Pulmonary artery endothelial cell (primary cell): ENCODE measurements at places on chromosomes 11 and 22. TPM values are rescaled to one million over a fixed set of nuclear protein-coding genes. Genes with fewer than 3 reads are reported as not detected.
A peak's percentile ranks its signal among the peaks of the same experiment; 100 is the strongest.

- peak; percentile 10 for DNase-seq
Measured at GRCh38 chr11:123261345-123262106, 66.5 kb upstream of the CLMP start.

GRCh38 chr11:128735935-128736605 is 42.2 kb downstream of the FLI1 start:
- no peak for DNase-seq

- no peak for DNase-seq
Measured at GRCh38 chr11:130001461-130002351, 929 bp downstream of the PRDM10 start.

DNA sequence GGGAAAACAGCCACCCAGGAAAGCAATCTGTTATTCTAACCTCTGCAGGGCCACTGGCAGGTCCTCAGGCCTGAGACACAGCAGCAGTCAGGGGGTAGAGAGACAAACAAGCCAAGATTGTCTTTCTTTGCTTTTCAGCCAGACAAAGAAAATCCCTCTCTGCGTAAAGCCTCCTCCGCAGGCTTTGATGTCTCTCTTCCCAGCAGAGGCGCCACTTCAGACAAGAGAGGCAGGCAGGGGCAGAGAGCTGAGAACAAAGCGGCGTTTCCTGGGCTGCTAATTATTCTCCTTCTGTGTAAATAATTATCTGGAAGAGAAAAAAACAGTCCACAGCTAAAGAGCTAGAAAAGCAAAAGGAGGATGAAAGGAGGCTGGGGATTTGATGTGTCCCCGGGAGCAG is 102.7 kb upstream of the SEZ6L start:
- DNase-seq: no peak

GRCh38 chr22:50282361-50283155 is 12.4 kb upstream of the MAPK11 start:
- no peak for DNase-seq

- no peak for DNase-seq
Measured at GRCh38 chr11:101553891-101554292, 29.9 kb downstream of the TRPC6 start.

GRCh38 chr11:113664069-113664980 is 41.8 kb downstream of the TMPRSS5 start:
- DNase-seq: no peak

DNA sequence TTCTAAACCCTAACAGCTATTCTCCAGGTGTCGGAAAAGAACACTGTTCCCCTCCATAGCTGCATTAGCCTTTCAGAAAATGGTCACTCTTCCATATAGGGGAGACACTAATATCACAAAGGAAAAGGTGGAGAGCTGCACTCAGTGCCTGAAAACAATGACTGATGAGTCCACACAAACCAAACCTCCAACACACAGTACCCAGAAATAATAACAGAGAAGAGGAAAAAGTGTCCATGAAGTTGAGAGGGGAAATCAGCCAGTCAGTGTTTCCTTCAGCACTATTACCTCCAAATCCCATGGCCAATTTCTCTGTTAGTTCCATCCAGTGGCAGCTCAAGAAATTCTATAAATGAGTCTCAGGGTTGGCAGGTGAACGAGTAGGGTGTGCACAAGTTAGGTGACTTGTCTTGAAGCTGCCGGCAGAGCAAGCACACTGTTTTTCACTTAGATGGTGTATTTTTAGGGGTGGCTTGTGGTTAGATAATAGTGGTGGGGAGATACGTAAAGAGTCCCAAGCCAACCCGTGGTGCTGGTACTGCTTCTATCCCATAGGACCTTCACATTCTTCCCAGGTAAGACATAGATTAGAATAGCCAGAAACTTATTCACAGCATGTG is 84.5 kb upstream of the CHRM4 start:
- DNase-seq: no peak

DNA sequence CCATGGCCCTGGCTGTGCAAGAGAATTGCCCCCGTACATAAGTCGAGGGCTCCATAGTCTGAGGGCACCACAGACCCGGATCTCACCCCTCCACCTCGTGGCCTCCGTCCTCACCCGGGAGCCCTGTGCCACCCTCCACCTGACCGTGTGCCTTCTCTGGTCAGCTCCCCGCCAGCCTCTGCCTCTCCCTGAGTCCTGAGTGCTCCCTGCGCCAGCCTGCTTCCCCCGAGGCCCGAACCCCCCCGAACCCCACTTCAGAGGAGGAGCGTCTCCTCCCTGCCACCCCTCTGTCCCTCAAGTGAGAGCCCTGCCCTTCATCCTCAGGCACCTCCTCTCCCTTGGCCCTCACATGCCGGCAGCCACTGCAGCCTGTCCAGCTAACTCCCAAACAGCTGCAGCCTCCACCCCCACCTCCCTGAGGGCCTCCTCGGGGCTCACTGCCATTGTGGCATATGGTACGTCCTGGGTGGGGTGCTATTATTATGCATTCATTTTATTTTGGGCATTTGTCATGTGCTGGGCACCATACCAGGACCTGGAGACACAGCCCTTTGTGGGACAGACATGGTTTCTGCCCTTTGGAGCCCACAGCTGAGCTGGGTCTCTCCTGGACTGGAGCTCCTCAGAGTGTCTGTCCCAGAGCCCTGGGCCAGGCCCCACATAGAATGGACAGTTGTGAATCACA is 67.2 kb downstream of the MYO7A start:
- DNase-seq: no peak

- DNase-seq: no peak
Measured at GRCh38 chr22:32079130-32080089, 36.3 kb downstream of the SLC5A1 start.

- no peak for DNase-seq
Measured at GRCh38 chr11:65500387-65501185, 1.7 kb downstream of the MALAT1 start.

DNA sequence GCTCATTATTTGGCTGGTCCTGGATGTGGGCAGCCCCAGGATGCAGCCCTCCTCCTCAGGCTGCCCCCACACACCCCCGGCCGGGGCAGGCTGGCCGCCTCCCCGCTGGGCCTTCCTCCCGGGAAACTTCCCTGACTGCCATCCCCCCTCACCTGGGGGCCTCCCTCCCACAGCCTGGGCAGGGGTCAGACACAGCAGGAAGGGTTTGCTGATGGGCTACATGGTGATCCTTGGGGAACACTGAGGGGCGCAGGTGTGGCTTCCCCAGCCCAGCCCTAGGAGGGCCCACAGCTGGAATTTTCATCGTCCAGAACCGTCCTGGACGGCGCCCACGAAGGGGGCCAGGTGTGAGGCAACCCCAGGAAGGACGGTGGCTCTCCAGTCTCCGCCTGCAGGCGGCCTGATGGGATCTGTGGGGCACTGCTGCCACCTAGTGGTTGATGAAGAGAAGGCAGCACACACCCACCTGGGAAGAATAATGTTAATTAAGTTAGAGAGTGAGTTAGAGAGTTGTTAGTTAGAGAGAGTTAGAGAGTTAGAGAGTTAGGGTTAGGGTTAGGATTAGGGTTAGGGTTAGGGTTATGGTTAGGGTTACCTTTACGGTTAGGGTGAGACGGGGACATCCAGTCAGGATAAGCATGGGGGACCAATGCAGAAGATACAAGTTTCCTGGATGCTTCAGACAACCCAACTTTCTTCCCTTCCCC is 75.9 kb upstream of the PRR5 start:
- no peak for DNase-seq

DNA sequence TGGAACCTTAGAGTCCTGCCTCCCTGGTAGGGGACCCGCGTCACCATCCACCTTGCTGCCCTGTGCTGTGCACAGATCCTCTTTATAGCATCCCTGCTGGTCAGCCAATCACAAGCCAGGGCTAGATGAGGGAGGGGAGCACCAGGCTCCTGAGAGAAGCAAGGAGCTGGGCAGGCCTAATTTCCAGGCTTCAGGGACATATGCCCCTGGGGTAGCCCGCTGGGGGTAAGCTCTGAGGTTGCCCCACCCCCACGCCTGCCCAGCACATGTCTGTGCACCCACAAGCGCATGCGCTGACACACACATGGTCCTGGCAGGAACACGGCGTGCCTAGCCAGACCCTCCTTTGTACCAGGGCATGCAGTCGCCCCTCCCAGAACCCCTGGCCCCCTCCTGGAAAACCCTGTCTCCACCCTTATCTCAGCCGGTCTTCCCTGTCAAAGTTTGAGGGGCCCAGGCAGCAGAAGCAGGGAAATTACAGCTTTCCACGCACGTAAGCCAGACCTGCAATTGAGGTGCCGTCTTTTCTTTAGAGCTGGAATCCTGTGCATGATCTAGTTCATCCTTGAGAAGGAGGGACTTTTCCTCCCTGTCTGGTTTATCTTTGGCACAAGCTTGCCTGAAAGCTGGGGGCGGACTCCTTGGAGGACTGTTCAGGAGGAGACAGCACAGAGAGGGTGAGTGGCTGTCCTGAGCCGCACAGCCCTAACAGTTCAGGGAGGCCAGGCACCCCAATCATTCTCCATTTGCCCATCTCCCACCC is 2.1 kb downstream of the SSTR3 start:
- DNase-seq: no peak

GRCh38 chr22:26756675-26757293 is 99.4 kb downstream of the MIAT start:
- no peak for DNase-seq

GRCh38 chr11:69333149-69333710 is 39.3 kb downstream of the MYEOV start:
- DNase-seq: no peak

GRCh38 chr22:17906978-17907747 is 117.2 kb downstream of the MICAL3 start:
- DNase-seq: no peak

DNA sequence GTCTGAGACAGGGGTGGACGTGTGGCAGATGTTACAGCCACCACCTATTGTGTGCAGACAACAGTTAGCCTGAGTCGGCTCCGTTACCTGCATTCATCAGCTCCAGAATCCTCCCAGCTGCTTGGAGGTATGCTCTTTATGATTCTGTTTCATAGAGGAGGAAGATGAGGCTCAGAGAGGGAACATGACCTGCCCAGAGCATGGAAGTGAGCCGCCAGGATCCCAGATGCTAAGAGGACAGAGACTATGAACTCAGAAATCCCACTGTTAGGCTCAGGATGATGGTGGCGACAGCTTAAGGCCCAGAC is 1.5 kb downstream of the EMID1 start:
- DNase-seq: no peak

GRCh38 chr22:32545801-32546200 is 71.2 kb downstream of the FBXO7 start:
- no peak for DNase-seq

DNA sequence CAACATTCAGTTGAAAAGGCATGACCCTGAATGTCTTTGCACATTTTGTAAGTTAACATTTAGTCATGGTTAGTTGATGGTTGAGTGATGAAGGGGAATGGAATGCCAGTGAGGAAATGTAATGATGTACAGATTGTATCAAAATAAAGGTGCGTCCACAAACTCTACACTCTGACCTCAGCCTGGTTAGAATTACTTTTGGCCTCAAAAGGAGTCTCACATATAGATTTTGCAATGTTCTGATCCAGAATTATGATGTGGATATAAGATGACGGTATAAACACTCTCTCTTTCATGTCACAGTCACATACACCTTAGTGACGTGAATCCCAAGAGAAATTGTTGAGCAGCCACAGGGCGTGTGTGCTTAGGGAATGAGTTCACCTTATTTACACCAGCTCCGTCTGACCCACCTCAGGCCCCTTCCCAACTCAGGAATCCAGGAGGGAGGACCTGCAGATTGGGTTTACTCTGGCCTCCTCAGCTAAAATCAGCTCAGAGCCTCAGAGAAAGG is 100.1 kb downstream of the RDX start:
- DNase-seq: no peak

DNA sequence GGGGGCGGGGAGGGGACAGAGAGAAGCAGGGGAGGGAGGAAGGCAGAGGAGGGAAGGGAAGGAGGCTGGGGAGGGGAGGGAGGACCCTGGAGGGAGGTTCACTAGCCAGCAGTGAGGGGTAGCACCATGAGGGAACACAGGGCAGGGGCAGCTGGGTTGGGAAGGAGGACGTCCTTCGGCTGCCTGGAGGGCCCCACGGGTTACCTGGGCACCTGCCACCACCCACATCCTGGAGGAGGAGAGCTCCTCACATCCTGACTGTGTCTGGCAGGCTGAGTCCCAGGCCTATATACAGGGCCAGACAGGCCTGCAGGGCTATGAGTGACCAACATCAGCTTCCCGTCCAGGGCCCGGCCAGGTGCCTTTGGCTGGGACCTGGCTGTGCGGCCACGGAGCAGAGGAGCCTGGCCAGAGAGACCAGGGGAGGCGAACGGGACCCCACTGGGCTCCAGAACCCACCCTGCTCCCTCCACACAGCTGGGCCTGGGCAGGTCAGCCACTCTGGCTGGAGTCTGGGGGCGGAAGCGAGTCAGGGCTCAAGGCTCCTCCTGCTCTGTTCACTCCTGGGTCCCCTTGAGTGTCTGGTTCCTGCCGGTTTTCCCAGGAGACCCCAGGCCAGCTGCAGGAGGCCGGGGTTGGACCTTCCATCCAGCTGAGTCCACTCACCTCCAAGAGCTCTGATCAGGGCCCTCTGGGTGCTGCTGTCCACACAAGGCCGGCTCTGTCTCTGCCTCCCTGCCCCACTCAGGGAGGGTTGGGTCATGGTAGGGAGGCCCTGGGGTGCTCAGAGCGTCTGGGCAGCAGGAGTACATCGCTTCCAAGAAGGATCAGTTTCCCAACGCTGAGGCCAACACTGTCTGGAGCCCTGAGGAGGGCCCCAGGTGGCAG is 677.7 kb downstream of the BRD1 start:
- DNase-seq: no peak

DNA sequence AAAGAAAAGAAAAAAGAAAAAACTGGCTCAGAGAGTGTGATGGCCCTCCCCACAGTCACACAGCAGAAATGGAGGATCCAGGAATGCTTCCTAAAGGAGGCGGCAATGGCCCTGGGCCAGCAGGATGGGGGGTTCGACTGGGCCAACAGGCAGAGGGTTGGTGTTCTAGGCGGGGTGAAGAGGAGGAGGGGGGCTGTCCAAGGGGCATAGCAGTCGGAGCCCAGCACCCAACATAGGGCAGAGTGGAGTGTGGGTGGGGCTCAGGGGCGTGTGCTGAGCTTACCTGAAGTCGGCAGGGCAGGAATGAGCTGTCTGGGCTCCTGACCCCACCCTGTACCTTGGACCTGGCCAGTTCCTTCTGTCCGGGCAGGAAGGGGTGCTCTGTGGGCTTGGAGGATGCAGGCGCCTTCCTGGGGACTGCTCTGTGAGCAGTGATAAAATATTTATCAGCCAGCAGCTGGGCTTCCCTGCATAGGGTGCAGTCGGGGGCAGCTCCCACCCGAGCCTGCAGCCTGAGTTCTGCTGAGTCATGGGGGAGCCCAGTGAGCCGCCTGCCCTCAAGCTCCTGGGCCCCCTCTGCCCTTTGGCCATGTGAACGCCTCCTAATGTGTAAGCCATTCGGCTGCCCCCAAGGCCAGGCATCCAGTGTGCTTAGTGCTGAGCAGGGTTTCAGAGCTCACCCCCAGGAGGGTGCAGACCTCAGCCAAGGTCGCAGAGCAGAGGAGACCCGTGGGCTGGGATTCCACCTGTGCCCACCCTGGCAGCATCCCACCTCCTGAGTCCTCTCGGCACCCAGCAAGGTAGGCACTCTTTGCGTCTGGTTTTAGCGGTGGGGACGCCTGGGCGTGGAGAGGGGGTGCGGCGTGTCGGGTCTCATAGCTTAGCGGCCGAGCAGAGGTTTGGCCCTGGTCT is 25.3 kb upstream of the PRR5 start:
- no peak for DNase-seq

GRCh38 chr22:26139310-26139709 is 30.0 kb upstream of the SEZ6L start:
- DNase-seq: no peak

Gene XNDC1N
- total RNA-seq: 8.3 and 9.2 TPM in 2 replicates

Gene PLEKHB1
- 0.26 and 0.42 TPM in 2 replicates for total RNA-seq

Gene NAV2
- 9.5 and 15.2 TPM in 2 replicates for total RNA-seq

Gene DEUP1
- not detected in 2 replicates for total RNA-seq

Gene SHISA8
- not detected in 2 replicates for total RNA-seq

Gene IGLL1
- total RNA-seq: not detected in 2 replicates

Gene BTBD18
- total RNA-seq: not detected in 2 replicates

Gene CTSW
- 0.07 TPM in 1 of 2 replicates, not detected in the other for total RNA-seq

Gene SHANK3
- total RNA-seq: 12.2 and 15.1 TPM in 2 replicates

Gene GRAP2
- not detected in 2 replicates for total RNA-seq
